Vagina (tissue), 2 donors: ENCODE measurements at places on chromosomes 5 and 9.

- no peak for DNase-seq
These were observed 42.4 kb downstream of the PAX5 start for GRCh38 chr9:36991516-36992134.

DNA sequence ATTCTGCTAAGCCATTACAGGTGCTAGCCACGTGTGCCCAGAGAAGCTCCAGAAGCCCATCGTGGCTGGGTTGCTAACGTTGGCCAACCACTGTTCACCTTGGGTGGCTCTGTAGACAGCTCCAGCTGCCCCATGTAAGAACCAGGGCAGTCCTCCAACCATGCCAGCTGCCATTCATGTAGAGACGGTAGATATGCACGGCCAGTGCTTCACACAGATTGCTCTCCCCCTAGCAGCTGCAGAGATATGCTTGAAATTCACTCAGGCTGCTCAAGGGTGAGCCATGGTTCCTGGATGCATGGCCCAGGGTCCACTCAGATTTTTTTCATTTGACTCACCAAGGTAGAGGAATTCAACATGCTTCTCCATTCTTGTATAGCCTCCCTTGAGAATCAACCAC is 31.0 kb downstream of the GADD45G start:
- DNase-seq: no peak

- no peak for DNase-seq
These were observed 98.7 kb downstream of the TLE4 start for GRCh38 chr9:79670269-79670961.

- DNase-seq: no peak
These were observed 53.4 kb downstream of the RNF145 start for GRCh38 chr5:159155960-159156359.

GRCh38 chr5:89697581-89697980 is 712.0 kb downstream of the CETN3 start:
- no peak for DNase-seq

GRCh38 chr9:28678097-28678496 is 1104.8 kb upstream of the C9orf72 start:
- DNase-seq: no peak

DNA sequence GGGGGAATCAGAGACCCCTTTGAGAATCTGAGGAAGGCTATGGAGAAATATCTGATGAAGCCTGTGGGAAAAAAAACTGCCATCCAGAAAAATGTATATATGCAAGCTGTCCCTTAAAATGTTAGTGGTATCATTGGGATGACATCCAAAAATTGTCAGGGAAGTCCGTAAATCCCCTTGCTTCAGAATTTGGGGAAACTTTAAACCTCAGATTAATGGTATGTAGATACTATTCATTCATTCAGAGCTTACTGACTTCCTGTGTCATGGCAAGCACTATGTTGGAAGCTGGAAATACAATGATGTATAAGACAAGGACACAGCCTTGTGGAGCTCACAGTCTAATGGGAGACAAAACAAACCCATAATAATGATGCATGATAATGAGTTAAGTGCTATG is 10.9 kb upstream of the MOB3B start:
- no peak for DNase-seq

GRCh38 chr5:143235423-143235822 is 168.1 kb downstream of the NR3C1 start:
- DNase-seq: no peak

- no peak for DNase-seq
These were observed 462.2 kb upstream of the PTGER4 start for GRCh38 chr5:40217553-40217952.

GRCh38 chr9:37436540-37436939 is 14.0 kb downstream of the GRHPR start:
- no peak for DNase-seq

DNA sequence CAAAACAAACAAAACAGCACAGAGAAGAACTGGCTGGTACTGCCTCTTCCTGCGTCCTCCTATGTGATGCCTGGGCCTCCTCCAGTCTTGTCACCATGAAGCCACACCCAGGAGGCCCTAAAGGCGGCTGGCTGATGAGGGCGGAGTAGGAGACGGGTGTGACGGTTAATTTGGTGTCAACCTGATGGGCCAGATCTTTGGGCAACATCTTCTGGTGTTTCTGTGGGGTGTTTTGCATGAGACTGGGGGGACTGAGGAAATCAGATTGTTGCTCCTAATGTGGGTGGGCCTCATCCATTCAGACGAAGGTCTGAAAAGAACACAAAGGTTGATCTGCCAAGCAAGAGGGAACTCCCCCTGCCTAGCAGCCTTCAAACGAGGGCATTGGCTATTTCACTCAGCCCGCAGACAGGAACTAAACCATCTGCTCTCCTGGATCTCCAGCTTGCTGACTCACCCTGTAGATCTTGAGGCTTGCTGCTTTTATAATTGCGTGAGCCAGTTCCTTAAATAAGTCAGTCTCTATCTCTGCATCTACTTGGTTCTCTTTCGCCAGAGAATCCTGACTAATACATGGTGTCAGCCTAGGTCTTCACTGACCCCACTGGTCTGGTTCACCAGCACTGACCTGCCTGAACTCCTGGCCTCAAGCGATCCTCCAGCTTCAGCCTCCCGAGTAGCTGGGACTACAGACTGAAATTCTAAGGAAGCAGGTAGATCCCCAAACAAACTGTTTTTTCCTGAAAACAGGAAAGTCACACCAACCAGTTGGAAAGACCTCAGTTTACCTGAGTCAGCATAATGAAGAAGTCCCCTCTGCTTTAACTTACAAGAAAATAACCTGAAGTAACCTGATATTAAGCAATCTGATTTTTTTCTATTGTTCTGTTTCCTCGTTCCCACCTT is 12.8 kb upstream of the ZFP62 start:
- DNase-seq: no peak

- DNase-seq: no peak
These were observed 44.7 kb downstream of the GKAP1 start for GRCh38 chr9:83772860-83773259.

DNA sequence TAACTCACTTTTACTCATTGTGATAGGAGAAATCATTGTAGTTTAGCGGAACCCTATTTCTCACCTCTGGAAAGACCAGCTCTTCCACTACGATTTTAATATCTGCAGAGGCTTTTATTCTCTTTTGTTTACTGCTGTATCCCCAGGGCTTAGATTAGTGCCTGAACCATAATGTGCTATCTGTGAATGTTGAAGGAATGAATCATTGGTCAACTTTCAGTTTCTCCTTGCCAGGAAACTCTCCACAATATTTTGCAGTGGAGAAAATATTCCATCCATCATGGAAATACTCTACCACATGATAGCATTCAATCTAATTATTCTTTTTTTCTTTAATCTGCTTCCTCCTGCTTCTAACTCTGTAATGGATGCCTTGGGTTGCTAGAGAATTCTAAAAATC is 263.5 kb upstream of the PTPRD start:
- DNase-seq: no peak

DNA sequence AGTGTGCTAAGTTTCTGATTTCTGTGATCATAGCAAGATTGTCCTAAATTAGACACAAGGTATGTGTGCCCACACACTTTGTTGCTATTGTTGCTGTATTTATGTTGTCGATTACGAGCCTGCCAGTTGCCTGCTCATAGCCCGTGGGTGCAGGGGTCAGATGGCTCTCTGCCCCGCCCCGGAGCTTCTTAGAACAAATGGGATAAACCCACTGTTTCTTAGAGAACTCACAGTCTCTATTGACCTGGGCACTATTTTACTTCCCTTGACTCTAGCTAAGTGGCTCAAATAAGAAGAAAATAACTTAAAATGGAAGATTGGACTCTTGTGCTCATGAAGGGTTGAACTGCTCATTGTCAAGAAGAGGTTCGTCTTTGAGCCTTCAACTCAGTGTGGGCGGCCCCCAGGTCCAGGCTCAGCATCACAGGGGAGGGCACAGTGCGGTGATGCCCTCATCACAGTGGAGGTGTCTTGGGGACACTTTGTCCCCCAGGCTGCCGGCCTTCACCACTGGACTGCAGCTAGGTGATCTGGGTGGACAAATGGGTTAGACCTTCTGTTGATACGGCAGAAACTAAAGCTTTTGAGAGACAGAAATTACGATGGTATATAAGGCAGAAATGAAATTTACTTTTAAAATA is 155.5 kb downstream of the TENT4A start:
- DNase-seq: no peak

DNA sequence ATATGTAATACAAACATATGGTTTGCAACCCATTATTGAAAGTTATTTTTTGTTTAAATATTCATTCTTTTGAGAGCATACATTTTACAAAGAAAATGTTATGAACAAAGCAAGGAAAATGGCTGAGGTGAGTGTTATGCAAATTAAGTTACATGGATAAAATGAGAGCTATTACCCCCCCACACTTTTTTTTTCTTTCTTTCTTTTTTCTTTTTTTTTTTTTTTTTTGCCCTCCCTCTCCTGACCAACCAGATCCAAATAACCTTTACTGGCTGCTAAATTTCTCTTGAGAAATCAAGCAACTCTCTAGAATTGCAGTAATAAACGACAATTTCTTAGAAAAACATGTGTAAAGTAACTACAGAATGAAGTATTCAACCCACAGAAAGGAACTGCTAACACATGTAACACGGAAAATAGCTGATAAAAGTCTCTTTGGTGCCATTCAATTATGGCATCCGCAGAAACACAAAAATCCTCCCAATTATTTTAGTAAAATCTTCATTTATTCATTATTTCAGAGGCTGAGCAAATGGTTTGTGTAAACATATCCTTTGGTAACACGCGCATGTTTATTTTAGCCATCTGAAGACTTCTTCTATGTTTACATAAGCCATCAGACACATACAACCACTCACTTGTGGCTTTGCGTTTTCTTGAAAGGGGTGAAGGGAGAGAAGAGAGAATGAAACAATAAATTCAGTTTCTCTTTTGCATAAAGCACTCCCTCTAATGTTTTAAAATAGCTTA is 216.1 kb downstream of the NFIB start:
- DNase-seq: no peak
